GM12892 (cell line): ENCODE measurements at places on chromosomes 3 and 15.

GRCh38 chr15:60370105-60370868 lies 27.5 kb downstream of the ANXA2 start:
- no peak for DNase-seq

DNA sequence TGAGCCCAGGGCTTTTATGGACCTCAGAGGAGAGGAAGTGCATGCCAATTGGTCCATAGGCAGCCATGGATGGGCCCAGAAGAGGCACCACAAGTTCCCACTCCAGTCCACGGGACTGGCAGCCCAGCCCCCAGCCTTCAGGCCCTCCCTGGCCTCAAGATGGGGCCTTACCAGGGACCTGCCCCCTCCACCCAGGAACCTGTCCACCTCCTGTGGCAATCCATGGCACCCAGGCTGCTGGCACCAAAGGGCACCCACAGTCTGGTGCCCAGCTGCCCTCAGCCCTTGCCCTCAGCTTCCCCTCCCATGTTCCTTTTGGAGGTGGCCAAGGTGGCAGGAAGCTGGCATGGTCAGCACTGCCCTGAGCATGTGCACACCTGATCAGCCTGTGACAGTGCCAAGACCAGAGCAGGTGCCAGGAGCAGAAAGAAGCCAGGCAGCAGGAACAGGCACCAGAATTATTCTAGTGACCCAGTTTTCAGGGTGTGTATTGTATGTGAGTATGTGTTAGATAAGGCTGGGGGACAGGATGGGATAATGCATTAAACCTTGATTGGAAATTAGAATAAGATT lies 415.0 kb downstream of the NTRK3 start:
- no peak for DNase-seq

DNA sequence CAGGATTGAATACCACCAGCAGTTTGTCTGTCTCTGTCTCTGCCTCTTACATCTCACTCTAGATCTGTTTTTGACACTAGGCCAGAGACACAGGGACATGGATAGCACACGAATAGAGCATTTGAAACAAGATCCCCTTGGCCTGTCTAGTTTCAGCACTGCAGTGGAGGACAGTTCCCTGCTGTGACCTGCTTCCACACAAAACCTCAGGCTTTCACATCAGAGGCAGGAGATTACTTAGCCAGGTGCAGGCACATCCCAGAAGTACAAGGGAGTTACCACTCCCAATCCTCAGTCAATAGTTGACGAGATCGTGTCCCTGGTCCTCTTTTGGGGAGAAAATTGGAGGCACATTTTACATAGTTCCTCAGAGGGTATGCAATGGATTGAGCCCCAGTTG lies 34.0 kb upstream of the CCK start:
- DNase-seq, result no peak

- no peak for DNase-seq
Observed at GRCh38 chr15:53589520-53590057, 169.9 kb downstream of the WDR72 start.

DNA sequence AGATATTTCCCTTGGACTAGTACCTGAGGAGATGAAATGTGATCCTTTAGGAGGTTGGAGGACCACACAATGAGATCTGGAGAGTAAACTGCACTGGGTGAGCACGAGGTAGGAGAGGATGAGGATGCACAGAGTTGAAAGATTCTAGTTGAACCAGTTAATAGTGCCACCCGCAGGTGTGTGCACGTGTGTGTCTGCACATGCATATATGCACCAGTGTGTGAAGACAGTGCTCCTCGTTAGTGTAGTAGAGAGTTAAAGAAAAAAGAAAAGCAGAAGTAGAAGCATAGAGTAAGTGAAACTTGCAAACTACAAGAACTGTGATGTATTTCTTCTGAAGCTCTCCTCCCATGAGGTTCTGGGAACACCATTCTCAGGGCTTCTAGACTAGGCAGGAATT lies 8.4 kb downstream of the MED12L start:
- DNase-seq, result no peak
